ENCODE measurements at places on chromosomes 2 and 18.

GRCh38 chr2:28997237-28997846 is 16.2 kb downstream of the TOGARAM2 start:
- DNase-seq = no peak

- DNase-seq = no peak
Measured at GRCh38 chr2:232490221-232491138, 2.8 kb upstream of the ECEL1 start.

- no peak for DNase-seq
Measured at GRCh38 chr2:233953087-233953801, 36.1 kb downstream of the TRPM8 start.

DNA sequence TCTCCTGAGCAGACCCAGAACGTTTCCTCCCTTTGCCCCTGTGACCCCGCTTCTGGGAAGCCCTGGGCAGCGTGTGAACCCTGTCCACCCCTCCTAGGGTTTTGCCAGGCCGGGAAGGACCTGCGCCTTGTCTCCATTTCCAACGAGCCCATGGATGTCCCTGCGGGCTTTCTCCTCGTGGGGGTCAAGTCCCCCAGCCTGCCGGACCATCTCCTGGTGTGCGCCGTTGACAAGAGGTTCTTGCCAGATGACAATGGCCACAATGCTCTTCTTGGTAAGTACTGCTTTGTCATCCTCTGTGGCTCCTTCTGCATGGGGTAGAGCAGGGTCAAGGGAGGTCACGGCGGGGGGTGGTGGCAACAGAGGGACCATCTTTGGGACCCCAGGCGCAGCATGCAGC is 32.5 kb downstream of the GREB1 start:
- DNase-seq = no peak

DNA sequence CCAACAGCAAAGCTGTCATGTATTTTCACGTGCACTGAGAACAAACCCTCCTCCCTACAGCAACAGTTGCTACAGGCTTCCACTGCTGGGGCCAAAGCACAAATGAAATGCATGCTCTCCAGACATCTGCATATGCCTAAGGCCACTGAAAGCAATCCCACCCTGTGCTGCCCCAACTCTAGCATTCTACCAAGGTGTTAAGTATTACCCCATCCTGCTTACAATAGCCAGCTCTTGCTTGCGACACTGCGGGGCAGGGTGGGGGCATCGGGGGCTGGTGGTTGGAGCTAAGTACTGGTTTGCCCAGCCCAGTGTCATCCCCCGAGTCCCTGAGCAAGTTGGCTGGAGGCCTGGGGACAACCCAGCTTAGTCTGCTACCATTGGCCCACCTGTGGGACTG is 742.5 kb downstream of the TDRD15 start:
- no peak for DNase-seq

DNA sequence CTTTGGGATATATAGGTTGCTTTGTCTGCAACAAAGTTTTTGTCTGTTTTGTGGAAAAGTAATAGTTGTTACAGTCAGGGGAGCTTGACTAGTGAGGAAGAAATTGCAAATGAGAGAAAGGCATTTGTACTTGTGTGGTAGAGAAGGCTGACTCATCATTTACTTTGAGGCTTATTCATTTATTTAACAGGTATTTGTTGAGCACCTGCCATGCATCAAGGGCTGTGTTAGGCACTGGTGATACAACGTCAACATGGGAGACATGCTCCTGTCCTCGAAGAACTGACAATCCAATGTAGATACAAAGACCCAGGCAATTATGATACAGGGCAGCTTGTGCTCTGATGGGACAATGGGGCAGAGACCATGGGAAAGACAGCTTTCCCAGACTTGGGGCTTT is 79.5 kb downstream of the UPP2 start:
- DNase-seq = no peak

- DNase-seq = no peak
Measured at GRCh38 chr2:17136877-17137276, 381.4 kb downstream of the RAD51AP2 start.

DNA sequence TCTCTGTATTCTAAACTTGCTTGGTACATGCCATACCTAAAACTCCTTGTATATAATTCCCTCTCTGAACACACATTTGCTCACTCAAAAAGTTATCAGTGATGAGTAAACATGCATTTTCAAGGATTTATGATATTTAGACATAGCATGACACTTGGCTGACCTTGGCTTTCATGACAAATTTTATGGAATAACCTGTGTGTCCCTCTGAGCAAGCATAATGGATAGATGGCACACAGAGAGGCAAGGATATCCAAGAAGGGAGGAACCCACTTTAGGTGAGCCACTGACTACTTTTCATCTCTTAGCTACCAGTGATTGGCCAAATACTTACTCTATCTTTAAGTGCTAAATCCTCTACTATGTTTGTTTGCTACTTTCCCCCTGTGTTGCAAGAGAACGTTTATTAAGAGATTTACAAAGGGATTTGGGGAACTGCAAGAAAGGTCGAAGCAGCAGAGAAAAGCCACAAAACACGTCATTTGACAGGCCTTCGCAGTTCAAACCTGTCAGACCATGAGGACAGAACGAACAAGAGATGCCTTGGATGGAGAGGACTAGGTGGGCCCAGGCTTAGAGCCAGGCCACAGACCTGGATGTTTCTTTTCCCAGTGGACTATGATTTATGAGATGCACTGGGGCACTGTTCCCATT is 379.9 kb downstream of the NBAS start:
- no peak for DNase-seq

DNA sequence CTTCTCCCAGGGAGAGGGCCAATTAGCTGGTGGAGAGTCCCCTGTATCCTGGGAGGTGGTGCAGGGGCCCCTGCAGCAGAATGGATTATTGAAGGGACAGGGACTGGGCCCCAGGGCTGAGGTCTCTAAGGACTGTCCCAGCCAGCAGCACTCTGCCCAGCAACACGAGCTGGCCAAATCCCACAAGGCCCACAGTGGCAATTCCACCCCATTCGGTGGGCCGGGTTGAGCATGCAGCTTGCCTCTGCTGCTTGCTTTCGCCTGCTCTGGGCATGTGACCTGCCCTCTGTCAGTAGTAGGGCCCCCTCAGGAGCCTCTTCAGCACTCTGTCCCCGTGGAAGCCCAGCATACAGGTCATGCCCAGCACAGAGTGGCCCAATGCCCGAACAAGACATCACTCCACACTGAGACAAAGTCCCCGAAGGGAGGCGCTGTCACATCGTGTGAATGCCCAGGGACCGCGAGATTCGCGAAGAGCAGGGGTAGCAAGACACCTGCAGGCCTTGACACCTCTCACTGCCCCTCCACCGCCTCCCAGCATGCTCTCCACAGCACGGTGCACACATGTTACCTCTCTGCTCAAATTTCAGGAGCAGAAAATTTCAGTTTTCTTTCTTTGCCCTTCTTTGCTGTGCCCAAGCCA is 65.4 kb downstream of the CRACDL start:
- DNase-seq = no peak

GRCh38 chr18:45525301-45525700 is 90.0 kb upstream of the SLC14A2 start:
- DNase-seq = no peak

DNA sequence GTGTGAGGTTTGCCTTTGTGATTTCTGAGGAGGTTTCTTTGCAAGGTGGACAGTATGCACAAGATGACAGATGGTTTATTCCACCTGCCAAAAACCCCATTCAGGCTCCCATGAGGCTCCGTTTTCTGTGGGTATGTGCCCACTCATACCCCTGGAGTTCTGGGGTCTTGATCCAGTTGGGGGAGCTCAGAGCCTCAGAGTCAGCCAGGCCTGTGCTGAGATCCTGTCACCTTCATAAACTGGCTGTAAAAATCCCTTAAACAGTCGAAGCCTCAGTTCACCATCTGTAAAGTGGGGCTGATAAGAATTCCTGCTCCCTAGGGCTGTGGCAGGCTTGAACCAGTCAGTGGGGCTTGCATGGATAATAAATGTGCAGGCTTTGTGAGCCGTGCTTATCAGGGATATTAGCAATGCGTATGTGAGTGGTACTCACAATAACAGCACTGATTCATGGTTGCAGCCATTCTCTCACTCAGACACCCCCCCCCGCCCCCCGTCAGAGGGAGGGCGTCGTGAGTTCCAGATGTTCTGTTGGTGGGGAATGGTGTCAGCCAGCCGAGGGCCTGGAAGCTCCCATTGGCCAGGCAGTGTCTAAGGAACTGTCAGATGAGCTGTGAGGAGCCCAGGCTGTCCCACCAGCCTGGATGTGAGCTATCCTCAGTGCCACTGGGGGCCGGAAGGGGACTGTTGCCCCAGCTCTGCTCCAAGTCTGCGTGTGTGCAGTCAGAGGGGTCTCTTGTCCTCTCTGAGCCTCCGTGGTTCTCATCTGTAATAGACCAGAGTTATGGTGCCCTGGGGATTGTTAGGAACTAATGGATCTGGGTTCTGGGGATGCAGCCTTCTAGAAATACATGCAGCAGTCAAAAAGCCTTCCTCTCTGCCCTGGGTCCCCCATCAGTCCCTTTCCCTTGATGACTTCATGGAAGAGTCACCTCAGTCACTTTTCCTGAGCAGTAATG is 51.7 kb downstream of the KCNIP3 start:
- no peak for DNase-seq

- no peak for DNase-seq
Measured at GRCh38 chr2:181462033-181462432, 4.8 kb downstream of the ITGA4 start.

- no peak for DNase-seq
Measured at GRCh38 chr2:38971377-38971776, 81.7 kb downstream of the ARHGEF33 start.

DNA sequence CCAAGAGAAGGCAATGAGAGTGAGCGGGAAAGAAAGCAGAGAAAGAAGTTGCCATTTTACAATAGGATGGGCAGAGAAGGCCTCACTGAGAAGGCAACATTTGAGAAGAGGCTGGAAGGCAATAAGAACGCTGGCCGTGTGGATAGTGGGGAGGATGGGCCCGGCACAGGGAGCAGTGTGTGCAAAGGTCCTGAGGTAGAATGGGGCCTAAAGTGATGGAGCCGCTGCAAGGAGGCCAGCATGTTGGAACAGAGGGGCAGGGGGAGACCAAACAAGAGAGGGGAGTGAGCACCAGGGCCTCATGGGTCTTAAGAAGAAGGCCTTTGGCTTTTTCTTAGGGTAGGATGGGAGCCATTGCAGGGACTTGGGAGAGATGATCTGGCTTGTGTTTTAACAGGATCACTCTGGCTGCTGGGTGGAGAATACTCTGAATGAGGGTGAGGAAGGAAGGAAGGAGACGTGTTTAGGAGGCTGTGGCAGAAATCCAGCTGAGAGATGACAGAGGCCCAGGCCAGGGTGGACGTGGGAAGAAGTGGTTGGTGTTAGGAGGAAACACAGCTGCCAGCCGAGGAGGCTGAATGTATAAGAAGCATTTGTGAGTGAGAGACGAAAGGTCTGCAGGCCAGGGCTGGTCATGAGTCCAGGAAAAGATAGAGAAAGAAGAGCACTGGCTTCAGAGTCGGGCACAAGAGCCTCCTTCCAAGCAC is 159.8 kb downstream of the KLHL29 start:
- DNase-seq = no peak
